CD4-positive, alpha-beta memory T cell (primary cell): ENCODE measurements at places on chromosomes 2 and 18. TPM values are rescaled to one million over a fixed set of nuclear protein-coding genes. Genes with fewer than 3 reads are reported as not detected.

- DNase-seq = no peak
Measured at GRCh38 chr2:119431976-119432850, 559 bp downstream of the TMEM37 start.

DNA sequence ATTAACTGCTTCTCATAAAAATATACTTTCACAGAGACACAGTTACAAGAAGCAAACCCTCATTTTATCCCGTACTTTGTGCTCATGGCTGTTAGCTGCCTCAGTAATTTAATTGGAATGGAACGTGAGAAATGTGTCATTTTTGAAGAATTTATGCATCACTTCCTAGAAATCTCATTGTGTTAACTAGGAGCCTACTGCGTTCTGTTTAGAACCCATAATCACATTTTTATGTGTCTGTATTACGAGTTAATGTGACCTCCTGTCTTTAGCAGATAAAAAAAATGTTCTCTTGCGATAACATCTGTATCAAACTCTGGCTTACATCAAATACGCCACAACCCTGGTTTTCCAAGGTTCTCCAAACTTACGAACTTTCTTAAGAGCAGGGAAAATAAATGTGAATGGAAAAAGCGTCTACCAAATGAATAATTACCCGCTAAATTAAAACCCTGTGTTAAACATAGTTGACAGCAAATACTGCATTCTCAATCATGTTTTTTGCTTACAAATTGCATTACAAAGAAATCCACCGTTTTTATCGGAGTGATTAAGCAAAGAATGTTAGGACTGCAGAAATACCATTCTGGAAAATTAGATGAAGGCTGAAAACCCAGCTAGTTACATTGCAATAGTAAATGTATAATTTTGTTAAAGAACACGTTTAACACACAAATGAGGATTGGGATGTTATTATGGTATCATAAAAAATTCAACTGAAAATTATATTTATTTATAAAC, 12.1 kb upstream of the GBX2 start:
- DNase-seq = no peak

DNA sequence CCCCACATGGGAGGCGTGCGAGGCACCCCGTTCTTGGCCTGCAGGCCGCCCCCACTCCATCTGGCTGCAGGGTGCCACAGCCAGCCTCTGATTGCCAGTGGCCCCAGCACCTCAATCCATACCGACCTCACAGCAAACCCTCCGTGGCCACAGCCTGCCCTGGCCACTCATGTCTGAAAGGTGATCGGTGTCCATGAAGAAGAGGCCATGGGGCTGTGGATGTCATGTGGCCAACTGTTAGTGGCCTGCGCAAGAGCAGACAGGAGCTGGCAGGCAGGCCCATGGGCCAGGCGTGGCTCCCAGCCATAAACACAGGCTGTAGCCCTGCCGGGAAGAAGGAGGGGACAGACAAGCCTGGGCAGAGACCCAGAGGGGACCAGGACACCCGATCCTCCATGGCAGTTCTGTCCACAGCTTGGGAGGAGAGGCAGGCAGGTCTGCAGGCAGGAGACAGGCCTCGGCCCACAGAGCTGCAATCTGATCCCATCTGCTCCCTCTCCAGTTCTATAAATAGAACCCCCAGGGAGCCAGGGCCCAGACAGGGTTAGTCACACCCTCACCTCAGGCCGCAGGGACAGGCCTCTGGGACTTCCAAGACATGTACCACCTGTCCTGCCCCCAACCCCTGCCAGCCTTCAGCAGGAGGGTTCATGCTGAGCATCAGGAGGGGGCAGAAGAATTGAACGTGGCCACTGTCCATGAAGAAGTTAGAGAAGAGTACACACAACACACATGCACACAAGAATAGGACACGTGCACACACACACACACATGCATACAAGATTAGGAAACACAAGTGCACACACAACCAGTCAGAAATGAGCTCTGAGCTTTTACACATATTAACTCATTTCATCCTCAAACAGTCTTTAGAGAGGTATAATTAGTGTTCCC, 16.9 kb downstream of the STEAP3 start:
- DNase-seq = no peak

DNA sequence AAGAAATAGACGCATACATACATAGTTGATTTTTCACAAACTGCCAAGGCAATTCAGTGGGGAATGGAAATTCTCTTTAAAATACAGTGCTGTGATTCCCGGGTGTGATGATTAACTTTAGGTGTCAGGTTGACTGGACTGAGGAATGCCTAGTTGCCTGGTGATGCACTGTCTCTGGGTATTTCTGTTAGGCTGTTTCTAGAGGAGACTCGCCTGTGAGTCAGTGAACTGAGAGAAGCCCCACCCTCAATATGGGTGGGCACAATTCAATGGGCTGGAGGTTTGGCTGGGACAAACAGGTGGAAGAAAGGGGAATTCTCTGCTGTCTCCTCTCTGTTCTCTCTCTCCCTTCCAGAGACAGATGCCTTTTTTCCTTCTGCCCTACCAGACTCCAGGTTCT, 187.6 kb downstream of the ARHGAP28 start:
- no peak for DNase-seq

- DNase-seq = no peak
Measured at GRCh38 chr2:101234169-101234938, 18.3 kb upstream of the CNOT11 start.

GRCh38 chr2:160810406-160810805, 316.8 kb upstream of the RBMS1 start:
- DNase-seq = no peak

GRCh38 chr2:118016911-118017310, 3.0 kb upstream of the CCDC93 start:
- DNase-seq = no peak

- no peak for DNase-seq
Measured at GRCh38 chr2:150125188-150125587, 362.3 kb downstream of the RND3 start.

- DNase-seq = no peak
Measured at GRCh38 chr18:44514766-44515165, 165.9 kb upstream of the SETBP1 start.

GRCh38 chr2:128317181-128317898, 1.3 kb downstream of the HS6ST1 start:
- peak; percentile 39 for DNase-seq

GRCh38 chr2:133839677-133840076, 271.4 kb upstream of the NCKAP5 start:
- DNase-seq = no peak

DNA sequence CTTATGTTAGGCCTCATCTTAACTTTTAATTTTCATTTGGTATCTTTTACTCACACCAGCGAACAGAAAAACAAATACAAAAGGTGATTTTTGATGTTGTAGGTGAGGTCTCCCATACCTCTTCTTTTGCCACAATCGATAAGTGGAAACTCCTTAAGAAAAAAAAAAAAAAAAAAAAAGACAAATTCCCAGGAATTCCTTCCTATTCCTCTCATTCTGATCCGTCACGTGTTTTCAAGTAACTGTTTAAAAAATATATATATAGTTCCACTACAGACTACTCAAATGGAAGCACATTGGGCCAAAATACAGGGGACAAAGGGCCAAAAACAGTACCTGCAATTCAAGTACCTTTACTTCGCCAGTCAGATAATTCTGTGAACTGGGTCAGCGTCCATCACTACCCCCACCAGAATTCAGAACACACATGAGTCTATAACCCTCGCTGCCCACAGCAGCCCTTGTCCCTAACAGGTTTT, 16.5 kb downstream of the NMUR1 start:
- DNase-seq = no peak

- DNase-seq = no peak
Measured at GRCh38 chr18:23154030-23154429, 18.7 kb downstream of the CABLES1 start.

DNA sequence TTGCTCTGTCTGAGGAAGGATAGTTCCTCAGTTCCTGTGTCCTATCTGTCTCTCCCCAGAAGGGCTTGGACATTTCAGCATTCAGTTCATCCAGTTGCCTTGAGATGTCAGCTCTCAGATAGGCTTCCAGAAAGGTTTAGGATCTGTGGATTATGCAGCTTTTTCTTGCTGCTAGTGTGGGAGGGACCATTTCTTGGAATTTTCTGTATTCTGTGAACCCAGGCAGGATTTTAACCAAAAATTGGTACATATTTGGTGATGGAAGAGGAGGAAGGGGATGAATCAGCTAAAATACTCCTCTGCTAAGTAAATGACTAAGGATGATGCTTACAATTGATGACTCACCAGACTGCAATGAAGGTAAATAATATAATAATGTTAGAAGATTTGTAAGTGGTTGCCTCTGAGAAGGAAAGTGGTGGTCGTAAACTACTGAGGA, 58.6 kb upstream of the DOCK10 start:
- no peak for DNase-seq

- no peak for DNase-seq
Measured at GRCh38 chr2:1607971-1608688, 136.2 kb downstream of the PXDN start.

DNA sequence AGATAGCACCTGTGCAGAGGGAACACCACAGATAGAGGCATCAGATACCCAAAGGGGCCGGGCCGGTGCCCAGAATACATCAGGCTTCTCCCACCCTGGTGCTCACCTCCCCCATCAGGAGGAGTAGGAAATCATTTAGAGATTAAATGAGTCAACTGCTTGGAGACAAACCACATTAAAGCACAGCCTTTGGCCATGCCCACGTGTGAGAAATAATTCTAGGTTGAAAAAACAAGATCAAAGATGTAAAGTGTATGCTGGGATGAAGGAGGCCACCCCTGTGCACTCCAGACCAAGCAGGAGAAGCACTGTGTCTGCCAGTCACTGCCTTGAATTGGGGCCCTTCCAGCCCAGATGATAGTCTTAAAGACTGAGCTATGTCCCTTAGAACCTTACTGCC, 152.8 kb upstream of the ACAA2 start:
- DNase-seq = no peak

DNA sequence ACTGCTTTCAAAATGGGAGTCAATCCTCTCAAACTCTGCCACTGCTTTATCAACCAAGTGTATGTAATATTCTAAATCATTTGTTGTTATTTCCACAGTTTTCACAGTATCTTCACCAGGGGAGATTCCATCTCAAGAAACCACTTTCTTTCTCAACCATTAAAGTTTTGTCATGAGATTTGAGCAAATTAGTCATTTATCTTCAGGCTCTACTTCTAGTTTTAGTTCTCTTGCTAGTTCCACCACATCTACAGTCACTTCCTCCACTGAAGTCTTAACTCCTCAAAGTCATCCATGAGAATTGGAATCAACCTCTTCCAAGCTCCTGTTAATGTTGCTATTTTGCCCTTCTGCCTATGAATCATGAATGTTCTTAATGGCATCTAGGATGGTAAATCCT, 545.8 kb downstream of the ARHGAP15 start:
- DNase-seq = no peak

DNA sequence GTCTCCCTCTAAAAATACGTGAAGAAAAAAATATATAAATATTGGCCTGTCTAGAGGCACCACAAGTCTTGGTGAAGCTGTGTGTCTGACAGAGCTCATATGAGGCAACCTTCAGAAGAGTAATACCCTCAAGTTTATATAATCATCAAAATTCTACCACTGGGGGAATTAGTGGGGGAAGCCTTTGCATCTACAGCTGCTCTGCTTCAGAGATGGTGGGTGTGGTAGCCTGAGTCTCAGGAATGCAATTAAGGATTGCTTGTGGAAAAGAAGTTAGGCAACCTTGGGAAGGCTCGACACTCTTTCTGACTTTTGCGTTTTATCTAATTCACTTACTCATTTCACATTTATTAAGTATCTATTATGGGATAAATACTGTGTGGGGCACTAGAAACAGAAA, 17.4 kb downstream of the TPGS2 start:
- no peak for DNase-seq

DNA sequence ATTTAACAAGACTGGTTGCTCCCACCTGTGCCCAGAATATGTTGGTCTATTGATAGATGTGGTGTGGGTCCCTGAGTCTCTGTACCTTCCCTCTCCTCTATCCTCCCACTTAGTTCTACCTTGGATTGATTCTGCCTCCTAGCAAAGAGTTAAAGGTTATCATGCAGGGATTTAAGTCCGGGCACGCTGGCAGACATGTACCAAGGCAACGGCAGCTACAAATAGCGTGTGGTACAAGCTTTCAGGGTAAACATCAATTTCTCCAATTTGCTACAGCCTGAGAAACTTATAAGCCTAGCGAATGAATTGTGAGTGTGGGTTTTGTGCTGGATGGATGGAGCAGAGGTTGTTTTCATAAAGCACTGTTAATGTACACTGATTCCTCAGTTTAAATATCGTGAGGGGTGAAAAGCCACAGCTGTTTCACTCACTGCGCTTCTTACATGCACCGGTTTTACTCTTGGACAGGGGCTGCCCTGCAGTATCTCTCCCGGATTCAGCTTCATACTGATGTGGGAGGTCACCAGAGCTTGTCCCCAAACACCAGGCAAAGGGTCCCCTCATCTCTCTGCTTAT, 289.8 kb downstream of the ICOS start:
- no peak for DNase-seq

DNA sequence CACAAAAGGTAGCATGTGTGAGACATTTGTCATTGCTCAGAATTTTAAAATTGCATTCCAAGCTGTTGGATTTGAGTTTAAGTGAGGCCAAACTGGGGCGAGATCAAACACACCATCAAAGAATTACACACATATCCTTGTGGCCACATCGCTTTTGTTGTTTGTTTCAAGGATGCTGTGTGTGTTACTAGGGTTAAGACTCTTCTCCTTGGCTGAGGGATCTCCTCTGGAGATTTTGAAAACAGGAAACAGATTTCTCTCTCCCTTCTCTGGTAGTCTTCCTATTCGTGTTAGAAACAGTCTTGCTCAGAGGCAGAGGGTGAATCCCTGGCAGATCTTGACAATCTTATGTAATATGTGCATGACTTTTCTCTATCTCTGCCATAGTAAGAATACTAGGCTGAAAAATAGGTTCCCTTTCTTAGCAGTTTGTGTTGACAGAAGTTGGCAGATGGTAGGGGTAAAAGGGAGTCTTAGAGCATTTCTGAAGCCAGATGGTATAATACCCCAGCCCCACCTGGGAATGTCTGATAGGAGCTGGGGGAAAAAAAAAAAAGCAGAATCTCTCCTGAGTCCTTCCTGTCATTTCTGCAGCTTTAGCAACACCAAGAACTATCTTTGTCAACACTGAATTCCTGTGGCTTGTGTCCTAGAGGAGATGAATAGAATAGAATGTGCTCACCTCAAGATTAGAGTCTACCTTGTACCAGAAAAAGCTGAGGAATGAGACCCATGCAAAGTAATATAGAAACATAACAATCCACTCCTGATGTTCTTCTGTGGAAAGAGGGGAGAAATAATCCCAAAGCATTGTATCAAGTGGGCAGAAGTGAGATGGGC, 101.8 kb downstream of the XRCC5 start:
- DNase-seq = no peak

GRCh38 chr18:23990474-23991410, 23.8 kb upstream of the TTC39C start:
- no peak for DNase-seq

Gene TMEM247
- total RNA-seq = not detected

Gene CTLA4
- 18.4 TPM for total RNA-seq

Gene STK39
- 27.3 TPM for total RNA-seq

Gene ERMN
- 2.2 TPM for total RNA-seq

Gene CTNNA2
- total RNA-seq = not detected
